ENCODE measurements at places on chromosomes 2 and 18. TPM values are rescaled to one million over a fixed set of nuclear protein-coding genes. Genes with fewer than 3 reads are reported as not detected.

The RAB6C gene
- not detected for total RNA-seq

The MEP1B gene
- not detected for total RNA-seq

The CYP27A1 gene
- total RNA-seq: 15.9 TPM

The SEPTIN10 gene
- total RNA-seq: 51.0 TPM

The ICOS gene
- not detected for total RNA-seq

The LONRF2 gene
- under 0.01 TPM for total RNA-seq

The C2orf15 gene
- total RNA-seq: not detected

The ZNF516 gene
- 19.3 TPM for total RNA-seq

The C2orf66 gene
- not detected for total RNA-seq

The MAT2A gene
- total RNA-seq: 86.1 TPM

The DSG4 gene
- not detected for total RNA-seq

The LRP2 gene
- total RNA-seq: not detected

The ZSWIM2 gene
- not detected for total RNA-seq

The TRAPPC8 gene
- 16.8 TPM for total RNA-seq

The SLC1A4 gene
- total RNA-seq: 13.4 TPM

The CD302 gene
- total RNA-seq: 5.0 TPM

The CTAGE1 gene
- total RNA-seq: not detected

The CCDC148 gene
- 0.50 TPM for total RNA-seq
